ENCODE measurements at places on chromosomes 7 and 10.

DNA sequence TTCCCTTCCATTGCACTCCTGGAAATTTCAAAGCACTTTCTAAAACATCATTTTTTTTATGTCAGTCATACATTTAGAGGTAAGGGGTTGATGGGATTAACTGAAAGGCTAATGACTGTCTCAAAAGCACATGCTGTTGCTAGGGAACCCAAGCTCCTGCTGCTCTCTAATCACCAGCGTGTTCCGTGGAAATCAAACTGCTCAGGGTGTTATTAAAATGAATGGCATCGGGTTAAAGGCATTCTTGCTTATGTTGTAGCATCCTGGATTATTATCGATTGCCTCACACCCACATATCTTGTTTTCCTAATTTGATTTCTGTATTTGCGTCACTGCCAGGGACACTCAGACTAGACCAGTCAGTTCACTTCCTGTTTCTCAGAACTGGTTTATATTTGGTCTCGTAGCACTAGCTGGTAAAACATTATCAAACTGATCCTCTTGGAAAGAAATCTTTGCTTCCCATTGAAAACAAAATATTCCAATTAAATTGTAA is 216.5 kb upstream of the MKLN1 start:
- peak; percentile 17 for DNase-seq

- DNase-seq, result no peak
Observed at GRCh38 chr7:48426966-48427555, 255.8 kb downstream of the ABCA13 start.

DNA sequence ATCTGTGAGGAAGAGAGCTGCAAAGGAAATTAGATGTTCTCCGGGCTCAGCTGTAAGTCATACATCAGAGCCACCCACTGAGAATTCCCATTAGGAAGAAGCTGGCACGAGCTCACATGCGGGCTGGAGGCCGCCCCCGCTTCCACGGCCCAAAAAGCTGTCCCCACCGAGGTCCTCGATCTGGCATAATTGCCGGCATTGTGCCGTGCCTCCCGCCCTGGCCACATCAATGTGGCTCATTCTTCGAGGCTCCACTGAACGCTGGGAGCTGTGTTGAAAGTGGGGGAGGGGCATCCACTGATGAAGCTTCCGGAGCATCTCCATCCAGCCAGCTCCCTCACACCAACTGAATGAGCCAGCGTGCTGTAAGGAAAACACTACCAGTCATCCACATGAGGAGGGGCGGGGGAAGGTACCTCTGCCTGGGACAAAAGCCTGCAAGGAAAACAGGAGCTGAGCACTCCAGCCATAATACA is 173.1 kb downstream of the PTPRN2 start:
- no peak for DNase-seq

DNA sequence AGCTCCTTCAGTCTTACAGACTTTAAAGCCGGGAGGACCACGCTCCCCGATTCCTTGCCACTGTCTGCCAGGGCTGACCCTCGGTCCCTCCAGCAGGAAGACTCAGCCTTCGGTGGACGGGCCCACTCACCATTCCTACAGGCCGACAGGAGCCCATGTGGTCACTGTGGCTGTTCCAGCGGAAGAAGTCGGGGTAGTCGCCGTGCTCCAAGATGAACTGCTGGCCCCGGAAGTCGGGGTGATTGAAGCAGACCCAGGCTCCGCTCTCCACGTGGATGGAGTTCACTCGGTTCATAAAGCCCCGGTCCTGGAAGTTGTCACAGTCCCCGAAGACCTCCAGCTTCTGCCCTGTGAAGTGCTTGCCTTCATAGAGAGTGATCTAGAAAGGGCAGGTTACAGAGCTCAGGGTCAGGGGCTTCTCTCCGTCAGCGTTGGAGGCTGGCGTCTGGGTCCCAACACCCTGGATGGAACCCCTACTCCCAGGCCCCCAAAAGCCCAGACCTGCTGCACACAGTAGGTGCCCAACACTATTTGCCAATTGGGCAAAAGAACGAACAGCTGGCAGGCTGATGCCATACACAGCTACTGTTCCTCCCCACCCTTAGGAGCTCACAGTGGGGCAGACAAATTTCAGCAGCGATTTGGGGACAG is 1.9 kb downstream of the CRYGN start:
- DNase-seq, result no peak

Measured in WERI-Rb-1 (cell line).